ENCODE measurements at places on chromosomes 2 and 18.
A peak's percentile ranks its signal among the peaks of the same experiment; 100 is the strongest.

DNA sequence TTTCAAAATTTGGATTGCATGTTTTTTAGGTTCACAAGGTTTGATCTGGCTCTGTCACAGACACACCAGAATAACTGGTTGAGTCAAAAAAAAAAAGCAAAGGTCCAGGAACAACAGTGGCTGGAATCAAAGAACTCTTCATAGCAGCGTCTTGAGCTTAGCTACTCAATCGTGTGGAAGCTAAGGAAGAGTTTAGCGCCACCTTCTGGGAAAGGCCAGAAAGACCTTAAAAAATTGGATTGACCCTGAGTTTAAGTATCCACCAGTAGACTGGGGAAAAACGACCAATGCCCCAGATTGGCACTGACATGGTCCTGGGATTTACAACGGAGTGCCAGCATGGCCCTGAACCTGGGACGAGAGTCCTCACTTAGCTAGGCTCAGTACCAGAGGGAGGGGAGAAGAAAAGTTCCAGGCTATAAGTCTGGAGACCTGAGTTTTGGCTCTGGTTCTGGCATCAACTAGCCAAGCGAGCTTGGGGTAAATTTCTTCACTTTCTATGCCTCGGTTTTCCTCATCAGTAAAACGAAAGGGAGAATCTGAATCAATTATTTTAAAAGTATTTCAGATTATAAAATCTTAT lies 71.1 kb upstream of the TFCP2L1 start:
- peak; percentile 82 for DNase-seq

DNA sequence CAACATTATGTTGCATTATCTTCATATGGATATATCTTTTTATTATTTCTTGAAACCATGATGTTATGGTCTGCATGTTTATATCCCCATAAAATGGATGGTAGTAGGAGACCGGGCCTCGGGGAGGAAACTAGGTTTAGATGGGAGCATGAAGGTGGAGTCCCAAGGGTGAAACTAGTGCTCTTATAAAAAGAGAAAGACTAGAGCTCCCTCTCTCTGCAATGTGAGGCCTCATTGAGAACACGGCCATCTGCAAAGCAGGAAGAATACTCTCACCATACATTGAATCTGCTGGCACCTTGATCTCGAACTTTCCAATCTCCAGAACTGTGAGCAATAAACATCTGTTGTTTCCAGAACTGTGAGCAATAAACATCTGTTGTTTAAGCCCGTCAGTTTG lies 64.0 kb downstream of the NXPH2 start:
- DNase-seq, result no peak

DNA sequence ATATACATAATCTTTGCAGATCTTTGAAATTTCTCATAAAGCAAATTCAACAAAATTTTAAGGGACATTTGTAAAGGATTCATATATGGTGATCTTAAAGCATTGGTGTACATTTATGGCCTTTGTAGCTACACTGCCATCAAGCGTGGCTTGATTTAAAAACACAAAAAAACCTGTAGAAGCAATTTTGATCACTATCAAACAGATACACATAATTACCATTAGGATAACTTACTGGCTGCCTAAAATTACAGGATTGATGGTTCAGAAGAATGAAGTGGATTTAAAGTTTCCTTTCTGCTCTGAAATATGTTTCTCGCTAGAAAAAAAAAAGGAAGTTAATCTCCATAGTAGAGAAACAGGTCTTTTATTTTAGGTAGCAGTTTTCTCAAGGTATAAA lies 31.4 kb downstream of the MAPRE2 start:
- no peak for DNase-seq

GRCh38 chr2:149908726-149909683 lies 321.4 kb upstream of the MMADHC start:
- DNase-seq, result no peak

DNA sequence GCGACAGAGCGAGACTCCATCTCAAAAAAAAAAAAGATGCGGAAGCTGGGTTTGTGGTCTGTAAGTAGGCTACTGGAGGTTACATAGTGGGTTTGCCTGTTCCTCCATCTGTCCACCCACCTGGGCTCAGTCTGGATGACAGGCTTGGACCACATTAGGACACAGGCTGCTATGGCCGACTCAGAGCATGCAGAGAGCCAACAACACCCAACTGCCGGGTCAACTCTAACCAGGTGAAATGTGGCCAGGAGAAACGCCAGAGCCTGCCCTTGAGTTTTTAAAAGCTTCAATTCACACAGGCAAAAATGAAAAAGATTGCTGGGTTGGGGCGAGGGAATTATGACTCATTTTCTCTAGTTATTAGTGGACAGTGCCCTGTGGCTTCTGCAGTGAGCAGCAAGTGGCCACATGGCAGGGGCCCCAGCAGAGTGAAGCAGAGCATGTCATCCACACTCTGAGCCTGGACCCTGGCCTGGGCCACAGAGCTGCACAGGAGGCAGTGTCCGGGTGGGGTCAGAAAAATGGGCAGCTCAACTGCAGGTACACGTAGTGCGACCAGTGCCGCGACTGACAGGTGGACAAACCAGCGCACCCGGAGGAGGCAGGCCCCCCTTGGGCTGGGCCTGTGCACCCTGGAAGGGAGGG lies 67.4 kb downstream of the BIN1 start:
- DNase-seq, result no peak

Measured in suppressor macrophage treated with lipopolysaccharide for 1 hour (primary cell).